Fibroblast of the conjunctiva (primary cell): ENCODE measurements at places on chromosomes 7 and 10.

DNA sequence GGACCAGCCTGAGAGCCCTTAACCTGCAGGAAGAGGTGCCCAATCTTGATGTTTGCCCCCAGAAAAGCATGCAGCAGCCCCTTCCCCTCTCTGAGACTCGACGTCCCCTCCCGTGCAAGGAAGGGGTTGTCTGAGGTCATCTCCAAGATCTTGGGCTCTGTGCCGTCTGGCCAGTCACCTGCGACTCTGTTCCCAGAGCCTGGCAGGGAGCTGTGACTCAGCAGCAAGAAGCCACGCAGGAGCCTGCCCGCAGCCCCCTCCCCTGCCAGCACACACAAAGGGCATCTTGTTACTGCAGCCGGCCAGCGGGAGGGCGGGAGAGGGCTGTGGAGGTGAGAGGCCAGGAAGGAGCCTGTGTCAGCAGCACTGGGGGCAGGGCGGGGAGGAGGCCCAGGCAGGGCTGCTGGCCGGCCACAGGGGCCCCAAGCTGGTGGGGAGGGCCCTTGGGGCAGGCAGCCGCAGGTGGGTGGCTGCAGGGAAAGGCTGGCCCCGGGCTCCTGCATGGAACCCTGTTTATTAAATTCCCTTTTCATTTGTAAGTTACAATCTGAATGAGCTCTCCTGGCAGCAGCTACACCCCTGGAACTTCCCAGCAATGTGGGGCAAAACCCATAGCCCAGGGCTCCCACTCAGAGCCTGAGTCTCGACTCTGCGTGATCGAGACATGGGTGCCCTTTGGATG, 103.7 kb upstream of the ZMIZ1 start:
- no peak for DNase-seq

- DNase-seq, result no peak
These were observed 63.9 kb upstream of the PRKCQ start for GRCh38 chr10:6643962-6644361.

DNA sequence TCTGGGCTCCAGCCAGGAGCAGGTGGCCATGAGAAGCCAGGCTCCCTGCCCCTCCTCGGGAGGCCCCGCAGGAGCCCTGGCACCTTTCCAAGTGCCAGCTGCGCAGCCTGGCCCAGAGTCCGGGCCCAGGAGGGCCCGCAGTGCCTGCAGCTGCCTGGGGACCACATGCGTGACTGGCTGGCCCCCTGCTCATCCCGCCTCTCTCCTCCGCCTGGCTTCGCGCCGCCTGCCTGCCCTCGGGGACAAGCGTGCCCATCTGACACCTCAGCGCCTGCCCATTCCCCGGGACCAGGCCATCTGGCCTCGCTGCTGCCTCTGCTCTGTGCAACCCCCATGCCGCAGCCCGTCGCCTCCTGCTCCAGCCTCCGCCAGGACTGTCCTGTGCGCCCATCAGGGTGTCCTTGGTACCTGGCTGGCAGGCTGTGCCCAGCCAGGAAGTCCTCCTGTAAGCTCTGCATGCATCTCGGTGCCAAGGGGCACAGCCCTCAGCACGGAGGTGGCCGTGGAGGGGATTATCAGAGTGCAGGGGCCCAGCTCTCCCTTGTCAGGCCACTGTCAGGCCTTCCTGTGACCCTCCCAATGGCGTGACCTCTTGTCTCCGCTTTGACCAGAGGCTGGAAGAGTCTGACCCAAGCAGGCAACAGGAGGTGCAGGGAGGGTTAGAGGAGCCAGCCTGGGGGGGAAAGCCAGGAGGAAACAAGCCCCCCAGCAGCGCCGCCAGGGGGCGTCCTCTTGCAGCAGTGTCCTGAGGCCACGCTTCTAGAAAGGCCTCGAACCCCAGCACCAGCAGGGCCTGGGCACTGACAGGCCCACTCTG, 50.5 kb downstream of the TMEM209 start:
- no peak for DNase-seq

GRCh38 chr10:76291175-76291574, 859.8 kb downstream of the LRMDA start:
- DNase-seq, result no peak

DNA sequence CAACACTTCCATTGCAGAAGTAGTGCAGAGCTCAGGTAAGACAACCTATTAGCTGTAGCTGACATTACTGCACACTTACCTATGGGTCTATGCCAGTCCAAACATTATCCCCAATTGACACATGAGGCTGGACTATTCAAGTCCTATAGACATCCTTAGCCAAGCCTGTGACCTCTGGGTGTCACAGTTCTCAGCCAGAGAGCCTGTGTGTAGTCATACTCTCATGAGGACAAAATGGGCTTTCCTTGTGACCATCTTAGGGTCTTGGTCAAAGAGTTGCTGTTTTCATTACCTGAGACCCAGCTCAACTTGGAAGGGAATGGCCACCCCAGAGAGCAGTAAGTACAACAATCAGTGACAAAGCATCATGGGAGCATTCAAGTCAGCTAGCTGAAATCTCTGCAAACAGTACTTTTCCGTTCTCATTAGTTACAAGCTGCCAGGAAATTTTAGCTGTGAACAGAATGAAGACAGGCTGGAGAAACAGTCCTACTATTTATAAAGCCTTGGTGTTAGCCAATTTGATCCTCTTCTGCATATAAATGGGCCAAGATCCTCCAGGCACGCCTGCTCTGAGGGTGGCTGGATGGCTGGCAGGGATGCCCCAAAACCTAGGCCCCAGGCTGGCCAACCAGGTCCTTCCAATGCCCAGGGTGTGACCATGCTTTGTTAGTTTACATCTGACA, 44.3 kb downstream of the NUDCD3 start:
- no peak for DNase-seq

DNA sequence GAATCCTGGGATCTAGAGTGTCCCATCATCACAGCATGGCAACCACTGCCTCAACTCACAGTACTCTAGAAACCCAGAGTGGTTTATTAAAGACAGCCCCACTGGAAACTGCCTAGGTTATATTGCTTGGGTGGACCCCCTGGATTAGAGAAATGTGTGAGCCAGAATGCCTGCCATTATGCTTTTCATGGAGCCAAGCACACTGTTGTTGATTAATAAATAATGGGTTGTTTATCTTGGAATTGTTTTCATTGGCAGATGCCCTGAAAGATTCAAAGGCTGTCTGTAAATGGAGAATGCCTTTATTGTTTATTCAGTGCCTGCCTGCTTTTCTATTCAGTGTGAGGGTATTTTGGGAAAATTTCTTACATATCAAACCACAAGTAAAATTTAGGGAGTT, 52.1 kb downstream of the GNAI1 start:
- DNase-seq, result no peak

- no peak for DNase-seq
These were observed 12.6 kb downstream of the YKT6 start for GRCh38 chr7:44213206-44213876.

GRCh38 chr10:112622786-112623185, 175.8 kb downstream of the VTI1A start:
- no peak for DNase-seq

DNA sequence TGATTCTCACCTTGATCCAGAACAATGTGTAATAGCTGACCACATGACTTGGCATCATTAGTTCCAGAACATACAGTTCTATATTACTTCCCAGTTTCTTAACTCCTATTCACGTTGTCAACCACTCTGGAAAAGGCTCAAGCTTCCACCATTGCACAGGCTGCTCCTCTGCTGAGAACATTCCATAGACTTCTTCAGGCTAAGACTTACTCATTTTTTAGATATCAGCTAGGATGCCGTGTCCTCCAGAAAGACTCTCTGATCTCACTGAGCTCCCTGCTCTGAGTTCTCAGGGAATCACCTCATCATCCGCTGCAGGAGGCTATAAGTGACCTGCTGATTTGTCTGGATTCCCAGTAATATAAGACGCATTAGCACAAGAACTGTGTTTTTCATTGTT, 73.1 kb downstream of the HTR7 start:
- DNase-seq, result no peak

GRCh38 chr10:35020481-35020880, 69.7 kb downstream of the CUL2 start:
- DNase-seq, result no peak

DNA sequence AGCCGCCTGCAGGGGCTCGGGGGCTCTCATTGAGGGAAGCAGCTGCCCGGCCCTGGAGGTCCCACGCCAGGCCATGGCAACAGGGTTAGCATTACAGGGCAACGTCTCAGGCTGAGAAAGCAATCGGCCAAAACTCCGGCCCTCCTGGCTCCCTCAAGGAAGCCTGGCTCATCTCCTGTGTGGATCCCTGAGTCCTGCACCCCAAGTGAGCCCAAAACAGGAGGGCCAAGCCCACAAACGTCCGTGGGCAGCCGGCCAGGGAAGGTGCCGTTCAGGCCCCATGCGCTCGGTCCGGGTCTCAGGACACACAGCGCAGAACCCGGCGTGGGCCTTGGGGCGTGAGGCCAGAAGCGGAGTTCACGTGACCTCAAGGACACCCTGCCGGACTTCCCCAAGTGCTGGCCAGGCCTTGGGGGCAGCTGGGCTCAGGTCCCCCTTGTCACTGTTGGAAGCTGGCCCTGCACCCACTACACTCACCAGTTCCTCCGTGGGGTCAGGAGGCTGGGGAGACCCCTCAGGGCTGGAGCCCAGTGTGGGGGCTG, 8.0 kb upstream of the PWWP2B start:
- DNase-seq, result no peak

- no peak for DNase-seq
These were observed 10.4 kb upstream of the TBATA start for GRCh38 chr10:70795613-70796012.

GRCh38 chr10:116237970-116238369, 35.0 kb downstream of the GFRA1 start:
- no peak for DNase-seq

GRCh38 chr10:6780008-6780677, 200.1 kb upstream of the PRKCQ start:
- DNase-seq, result no peak

- no peak for DNase-seq
These were observed 25.2 kb downstream of the NUB1 start for GRCh38 chr7:151366880-151367222.

- DNase-seq, result no peak
These were observed 109.8 kb upstream of the AGR3 start for GRCh38 chr7:16991551-16991950.

- DNase-seq, result peak; percentile 43
These were observed 1154.8 kb downstream of the GATA3 start for GRCh38 chr10:9209105-9209798.
